ENCODE measurements at places on chromosomes 3 and 15.

- no peak for DNase-seq
Observed at GRCh38 chr15:86165265-86166211, 85.9 kb downstream of the AGBL1 start.

- DNase-seq = no peak
Observed at GRCh38 chr3:60423556-60423955, 827.7 kb downstream of the FHIT start.

DNA sequence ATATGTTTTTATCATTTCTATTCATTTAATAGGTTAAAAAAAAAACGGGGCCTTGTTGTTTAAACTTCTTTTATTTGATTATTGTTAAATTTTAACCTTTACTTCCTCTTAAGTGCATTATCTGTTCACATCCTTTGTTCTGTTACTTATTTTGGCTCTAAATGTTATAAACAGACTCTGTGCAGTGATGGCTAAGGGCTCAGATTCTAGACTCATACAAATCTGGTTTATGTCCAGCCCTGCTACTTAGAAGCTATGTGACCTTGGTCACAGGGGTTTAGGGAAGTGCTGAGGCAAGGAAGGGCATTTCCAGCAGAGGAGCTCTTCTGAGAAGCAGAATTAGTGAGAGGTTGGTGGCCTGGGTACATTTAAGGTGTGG is 55.3 kb upstream of the VILL start:
- no peak for DNase-seq

- DNase-seq = no peak
Observed at GRCh38 chr3:114727373-114727772, 419.7 kb downstream of the ZBTB20 start.

DNA sequence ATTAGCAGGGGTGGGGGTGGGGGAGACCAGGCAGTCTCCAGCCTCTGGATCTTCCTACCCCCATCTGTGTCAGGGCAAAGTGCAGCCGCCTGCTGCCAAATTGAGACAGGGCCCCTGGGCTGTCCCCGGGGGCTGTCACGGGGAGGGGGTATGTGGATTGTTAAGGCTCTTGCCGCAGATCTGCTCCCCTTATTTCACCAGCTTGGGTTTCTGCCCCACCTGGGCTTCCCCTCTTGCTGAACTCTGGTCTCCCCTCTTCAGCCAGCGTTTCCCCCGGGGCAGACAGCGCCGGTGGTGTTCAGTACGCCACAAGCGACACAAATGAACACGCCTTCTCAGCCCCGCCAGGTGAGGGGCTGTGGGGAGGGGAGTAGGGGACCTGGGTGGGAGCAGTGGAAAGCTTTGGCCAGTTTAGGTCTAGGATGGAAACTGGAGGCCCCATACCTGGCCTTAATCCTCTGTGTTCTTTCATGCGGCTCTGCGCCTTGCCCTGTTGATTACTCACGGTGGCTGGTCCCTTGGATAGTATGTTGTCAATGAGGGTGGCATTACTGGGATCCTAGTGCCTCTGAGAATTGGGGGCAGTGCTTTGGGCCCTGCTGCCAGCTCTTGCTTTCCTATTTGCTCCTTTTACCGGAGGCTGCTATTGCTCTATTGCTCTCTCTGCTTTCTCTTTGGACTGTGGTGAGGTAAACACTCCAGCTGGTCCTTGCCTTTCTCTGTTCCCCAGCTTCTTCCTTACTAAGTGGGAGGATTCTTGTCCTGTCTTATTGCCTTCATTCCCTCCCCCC is 1.7 kb downstream of the EIF4G1 start:
- no peak for DNase-seq

- DNase-seq = peak; percentile 51
Observed at GRCh38 chr15:66961407-66961884, 104.0 kb upstream of the SMAD3 start.
